Stimulated activated naive CD8-positive, alpha-beta T cell treated with anti-CD3 and anti-CD28 coated beads, Interleukin-15, Interleukin-2, amounts not matched to agents 100 U/mL and 50 U/mL, for 24 hours (primary cell): ENCODE measurements at places on chromosomes 7 and 10.

GRCh38 chr10:87694011-87694794, 34.5 kb downstream of the PAPSS2 start:
- no peak for DNase-seq

DNA sequence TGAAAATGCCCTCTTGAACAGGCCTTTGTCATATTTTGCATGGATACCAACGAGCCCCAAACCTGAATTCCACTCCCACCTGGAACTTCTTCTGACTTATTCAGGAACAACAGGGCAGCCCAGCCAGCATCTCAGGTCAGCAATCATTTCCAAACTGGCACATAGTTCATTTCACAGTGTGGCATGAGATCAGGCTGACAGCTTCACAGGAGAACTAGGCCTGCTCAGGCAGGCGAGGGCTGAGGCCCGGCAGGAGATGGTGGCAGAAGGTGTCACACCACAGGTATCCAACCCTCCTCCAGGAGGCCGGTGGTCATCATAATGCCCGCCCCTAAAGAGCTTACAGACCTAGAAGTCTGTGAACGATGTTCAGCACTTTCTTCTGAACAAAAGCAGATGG, 42.5 kb downstream of the DENND11 start:
- no peak for DNase-seq

GRCh38 chr7:81298951-81299666, 380.3 kb upstream of the SEMA3C start:
- DNase-seq: no peak

- no peak for DNase-seq
Observed at GRCh38 chr10:878333-878759, 53.2 kb downstream of the LARP4B start.

- no peak for DNase-seq
Observed at GRCh38 chr7:70812511-70812910, 319.4 kb upstream of the GALNT17 start.

- no peak for DNase-seq
Observed at GRCh38 chr10:28503114-28503513, 29.8 kb upstream of the WAC start.

GRCh38 chr10:92850185-92850584, 1.9 kb downstream of the EXOC6 start:
- no peak for DNase-seq

GRCh38 chr10:36301539-36301938, 659.4 kb upstream of the FZD8 start:
- no peak for DNase-seq

DNA sequence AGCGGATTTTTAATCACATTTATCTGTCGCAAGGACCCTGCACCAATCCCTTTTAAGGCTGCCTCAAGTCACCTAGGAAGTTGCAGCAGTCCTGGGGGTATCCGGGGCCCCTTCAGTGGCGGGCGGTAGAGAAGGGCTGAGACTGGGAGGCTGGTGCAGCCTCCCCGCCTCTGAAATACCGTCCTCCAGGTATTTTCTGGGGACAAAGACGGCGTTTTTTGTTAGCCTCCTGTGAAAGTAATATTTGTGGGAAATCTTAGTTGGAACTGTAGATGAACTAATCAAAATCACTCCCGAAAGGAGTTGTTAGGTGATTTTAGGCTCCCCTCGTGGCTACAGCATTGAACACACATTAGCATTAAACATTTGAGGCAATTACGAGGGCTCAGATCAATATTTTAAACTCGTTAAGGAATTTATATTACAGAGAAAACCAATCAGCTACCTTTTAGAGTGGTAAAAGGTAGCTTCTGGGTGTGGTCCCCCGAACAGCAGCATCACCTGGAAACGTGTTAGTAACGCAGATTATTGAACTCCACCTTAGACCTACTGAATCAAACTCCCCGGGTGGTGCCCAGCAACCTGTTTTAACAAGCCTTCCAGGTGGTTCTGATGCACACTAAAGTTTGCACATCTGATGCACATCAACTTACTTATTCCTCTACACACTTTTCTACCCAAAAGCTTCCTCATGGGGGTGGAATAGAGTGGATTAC, 530 bp upstream of the ANXA7 start:
- no peak for DNase-seq

GRCh38 chr10:11036424-11037011, 18.8 kb downstream of the CELF2 start:
- no peak for DNase-seq

- DNase-seq: peak; percentile 29
Observed at GRCh38 chr10:70174058-70174741, 3.9 kb upstream of the SAR1A start.

GRCh38 chr10:76576276-76576962, 1061.2 kb downstream of the KCNMA1 start:
- no peak for DNase-seq

- DNase-seq: no peak
Observed at GRCh38 chr10:8009031-8009430, 45.5 kb upstream of the GATA3 start.

GRCh38 chr7:105222953-105223352, 165.8 kb downstream of the SRPK2 start:
- DNase-seq: no peak

DNA sequence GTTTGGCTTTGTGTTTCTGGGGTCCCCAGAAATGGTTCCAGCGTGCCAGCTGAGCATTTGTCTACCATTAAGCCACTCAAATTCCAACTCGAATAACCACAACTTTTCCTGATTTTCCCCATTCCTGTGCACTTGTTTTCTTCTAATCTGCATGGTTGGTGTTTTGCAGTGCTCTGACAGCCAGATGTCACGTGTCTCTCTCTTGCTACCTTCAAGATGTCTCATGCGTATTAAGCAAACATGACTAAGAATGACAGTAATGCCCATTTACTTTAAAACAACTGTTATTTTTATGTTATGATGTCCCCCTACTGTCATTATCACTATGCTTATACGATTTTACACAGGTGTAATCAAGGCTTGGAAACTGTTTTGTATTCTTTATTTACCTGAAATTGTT, 35.2 kb upstream of the MXI1 start:
- no peak for DNase-seq

GRCh38 chr10:52212062-52212461, 102.0 kb upstream of the DKK1 start:
- DNase-seq: no peak

DNA sequence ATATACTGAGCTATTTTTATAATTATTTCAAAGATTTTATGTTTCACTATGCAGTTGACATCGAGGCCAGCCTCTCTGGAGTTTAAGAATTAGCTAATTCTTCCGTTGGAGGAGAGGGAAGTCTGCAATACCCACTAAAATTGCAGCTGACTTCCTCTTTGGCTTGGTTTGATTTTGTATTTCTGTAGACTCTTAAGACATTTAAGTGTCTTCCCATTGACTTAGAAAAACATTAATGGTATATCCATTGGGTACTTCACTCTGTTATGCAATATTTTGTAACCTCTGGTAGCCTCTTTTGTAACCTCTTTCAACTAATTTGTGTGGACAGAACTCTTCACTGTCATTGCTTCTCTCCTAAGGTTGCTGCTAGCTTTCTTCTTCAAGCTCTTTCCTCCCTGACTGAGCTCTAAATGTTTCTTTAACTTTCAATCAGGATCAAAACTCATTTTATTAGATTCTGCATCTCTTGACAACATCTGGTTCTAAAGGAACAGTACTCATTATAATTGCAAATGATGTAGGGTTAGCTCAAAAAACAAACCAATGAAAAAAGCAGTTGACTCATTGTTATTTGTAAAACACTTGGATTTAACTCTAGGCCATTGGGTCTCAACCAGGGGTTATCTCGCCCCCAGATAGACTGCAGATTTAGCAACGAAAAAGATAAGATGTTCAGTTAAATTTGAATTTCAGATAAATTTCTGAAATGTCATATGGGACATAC, 1.7 kb upstream of the ANKRD22 start:
- DNase-seq: no peak

DNA sequence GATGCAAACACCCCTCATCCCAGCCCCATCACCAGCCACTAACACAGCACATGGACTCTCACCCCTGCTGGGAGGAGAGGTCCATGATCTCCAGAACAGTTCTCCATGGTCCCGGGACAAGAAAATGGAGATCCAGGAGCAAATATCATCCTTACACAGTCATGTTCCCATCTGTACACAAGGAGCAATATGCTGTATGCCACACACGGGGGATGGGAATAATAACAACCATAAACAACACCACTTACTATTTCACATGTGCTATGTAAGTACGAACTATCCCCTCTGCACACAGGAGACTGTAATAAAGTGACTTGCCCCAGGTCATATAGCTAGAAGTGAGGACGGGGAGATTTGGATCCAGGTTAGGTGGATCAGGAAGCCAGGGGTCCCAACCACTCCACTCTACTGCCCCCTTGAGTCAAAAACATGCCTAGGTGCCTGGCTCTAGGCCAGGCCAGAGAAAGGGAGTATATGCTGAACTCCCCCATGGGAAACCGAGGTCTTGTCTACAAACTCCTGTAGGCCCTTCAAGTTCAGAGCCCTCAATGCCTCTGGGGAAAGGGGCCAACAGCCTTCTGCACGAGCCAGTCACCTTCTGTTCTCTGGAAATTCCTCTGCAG, 34.1 kb downstream of the LRRC20 start:
- DNase-seq: peak; percentile 50

DNA sequence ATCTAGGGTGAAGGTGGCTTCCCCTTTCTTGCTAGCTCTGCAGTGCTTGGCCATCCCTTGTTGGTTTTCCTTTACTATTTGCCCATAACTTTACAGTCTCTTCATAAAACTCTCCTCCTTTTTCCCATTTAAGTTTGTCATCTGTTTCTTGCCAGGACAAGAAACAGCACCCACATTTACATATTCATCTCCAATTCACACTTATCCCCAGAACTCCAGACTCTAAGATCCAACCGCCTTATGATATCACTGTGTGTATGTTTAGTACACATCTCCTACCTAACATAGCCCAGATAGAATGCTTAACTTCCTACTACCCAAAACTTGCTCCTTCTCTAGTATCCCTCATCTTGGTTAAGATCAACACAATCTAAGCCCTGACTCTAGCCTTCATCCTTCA, 622.2 kb downstream of the KCNMA1 start:
- DNase-seq: no peak

GRCh38 chr10:637771-638195, 51.7 kb downstream of the DIP2C start:
- DNase-seq: no peak

DNA sequence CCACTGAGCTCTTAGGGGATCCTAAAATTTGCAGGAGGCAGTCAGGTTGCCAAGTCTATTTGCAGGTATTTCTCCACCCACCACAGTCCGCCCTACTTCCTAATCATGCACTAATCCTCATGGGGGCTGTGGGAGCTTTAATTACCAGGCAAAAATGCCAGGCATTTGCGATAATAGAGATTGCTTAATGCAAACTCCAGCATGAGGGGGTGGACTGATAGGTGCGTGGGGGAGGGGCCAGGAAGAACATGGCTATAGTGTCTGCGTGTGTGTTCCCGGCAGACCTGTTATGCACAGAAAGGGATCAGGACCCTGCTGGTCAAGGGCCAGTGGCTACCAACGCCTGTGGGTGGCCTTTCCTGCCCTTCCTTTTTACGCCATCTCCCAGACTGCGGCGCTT, 15.6 kb upstream of the AQP1 start:
- DNase-seq: no peak

DNA sequence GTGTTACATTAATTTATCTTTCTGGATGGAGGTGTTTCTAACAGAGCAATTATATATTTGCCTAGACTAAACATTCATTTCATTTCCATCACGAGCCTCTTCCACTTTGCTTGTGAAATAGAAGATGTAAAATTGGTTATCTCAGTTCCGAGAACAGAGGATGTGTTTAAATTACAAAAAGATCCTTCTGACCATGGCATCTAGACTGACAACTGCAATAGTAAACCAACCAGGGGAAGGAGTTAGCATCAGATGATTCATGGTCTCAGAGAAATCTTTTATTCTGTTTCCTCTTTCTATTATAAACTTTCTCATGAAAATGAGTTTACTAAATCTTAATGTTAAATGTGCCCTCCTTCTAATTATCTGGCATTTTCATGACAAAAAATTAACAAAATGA, 149.8 kb upstream of the WDR11 start:
- DNase-seq: no peak

DNA sequence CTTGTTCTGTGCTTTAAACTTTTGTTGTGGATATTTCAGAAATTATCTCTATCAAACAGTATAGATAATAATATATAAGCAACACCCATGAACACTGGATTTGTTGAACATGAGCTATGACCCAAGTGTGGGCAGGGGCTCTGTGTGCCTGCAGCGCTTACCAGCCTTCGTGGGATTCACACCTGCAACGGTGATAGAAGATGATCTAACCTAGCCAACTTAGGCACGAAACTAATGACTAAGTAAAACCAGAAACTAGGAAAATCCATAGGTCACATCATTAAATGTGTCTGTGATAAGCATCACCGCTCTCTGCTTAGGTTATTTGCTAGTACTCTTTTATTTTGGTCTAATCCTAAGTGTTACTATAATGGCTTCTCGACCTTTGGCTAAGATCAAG, 18.0 kb downstream of the SPAG6 start:
- DNase-seq: peak; percentile 44

- DNase-seq: no peak
Observed at GRCh38 chr7:90788052-90788451, 191.9 kb downstream of the CDK14 start.

DNA sequence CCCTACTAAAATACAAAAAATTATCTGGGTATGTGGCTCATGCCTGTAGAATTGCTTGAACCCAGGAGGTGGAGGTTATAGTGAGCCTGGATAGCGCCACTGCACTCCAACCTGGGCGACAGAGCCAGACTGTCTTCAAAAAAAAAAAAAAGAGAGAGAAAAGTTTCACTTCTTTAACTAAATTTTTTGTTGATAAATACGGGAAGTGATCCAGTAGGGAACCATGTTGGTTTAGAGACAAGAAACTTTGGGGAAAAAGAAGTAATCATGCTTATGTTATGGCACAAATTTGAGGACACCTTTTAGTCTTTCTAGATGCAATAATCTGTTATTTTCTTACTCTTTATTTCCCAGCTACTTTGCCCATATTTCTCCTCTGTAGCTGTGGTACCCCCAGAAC, 309.7 kb downstream of the TYW1 start:
- no peak for DNase-seq
